CD4-positive, alpha-beta memory T cell (primary cell): ENCODE measurements at places on chromosomes 13 and 19. TPM values are rescaled to one million over a fixed set of nuclear protein-coding genes. Genes with fewer than 3 reads are reported as not detected.

Gene SERPINE3
- total RNA-seq = not detected

Gene LIPE
- 32.5 TPM for total RNA-seq

Gene ZNF470
- total RNA-seq = 4.9 TPM

Gene MAP4K1
- total RNA-seq = 346 TPM

Gene COMMD6
- 227 TPM for total RNA-seq

Gene PROSER3
- 45.1 TPM for total RNA-seq

Gene TMEM150B
- total RNA-seq = 0.87 TPM

Gene CPAMD8
- total RNA-seq = 3.0 TPM

Gene F2RL3
- not detected for total RNA-seq

Gene UTP14C
- total RNA-seq = 15.7 TPM

Gene KLK11
- not detected for total RNA-seq

Gene DCLK1
- total RNA-seq = not detected

Gene NLRP9
- not detected for total RNA-seq

Gene MCEMP1
- not detected for total RNA-seq

Gene AMH
- total RNA-seq = 12.7 TPM

Gene STK24
- 147 TPM for total RNA-seq

Gene KCNK6
- total RNA-seq = 14.5 TPM

Gene ZNF540
- total RNA-seq = 24.2 TPM

GRCh38 chr13:28316129-28316528 is 177.8 kb downstream of the PAN3 start:
- DNase-seq = no peak

DNA sequence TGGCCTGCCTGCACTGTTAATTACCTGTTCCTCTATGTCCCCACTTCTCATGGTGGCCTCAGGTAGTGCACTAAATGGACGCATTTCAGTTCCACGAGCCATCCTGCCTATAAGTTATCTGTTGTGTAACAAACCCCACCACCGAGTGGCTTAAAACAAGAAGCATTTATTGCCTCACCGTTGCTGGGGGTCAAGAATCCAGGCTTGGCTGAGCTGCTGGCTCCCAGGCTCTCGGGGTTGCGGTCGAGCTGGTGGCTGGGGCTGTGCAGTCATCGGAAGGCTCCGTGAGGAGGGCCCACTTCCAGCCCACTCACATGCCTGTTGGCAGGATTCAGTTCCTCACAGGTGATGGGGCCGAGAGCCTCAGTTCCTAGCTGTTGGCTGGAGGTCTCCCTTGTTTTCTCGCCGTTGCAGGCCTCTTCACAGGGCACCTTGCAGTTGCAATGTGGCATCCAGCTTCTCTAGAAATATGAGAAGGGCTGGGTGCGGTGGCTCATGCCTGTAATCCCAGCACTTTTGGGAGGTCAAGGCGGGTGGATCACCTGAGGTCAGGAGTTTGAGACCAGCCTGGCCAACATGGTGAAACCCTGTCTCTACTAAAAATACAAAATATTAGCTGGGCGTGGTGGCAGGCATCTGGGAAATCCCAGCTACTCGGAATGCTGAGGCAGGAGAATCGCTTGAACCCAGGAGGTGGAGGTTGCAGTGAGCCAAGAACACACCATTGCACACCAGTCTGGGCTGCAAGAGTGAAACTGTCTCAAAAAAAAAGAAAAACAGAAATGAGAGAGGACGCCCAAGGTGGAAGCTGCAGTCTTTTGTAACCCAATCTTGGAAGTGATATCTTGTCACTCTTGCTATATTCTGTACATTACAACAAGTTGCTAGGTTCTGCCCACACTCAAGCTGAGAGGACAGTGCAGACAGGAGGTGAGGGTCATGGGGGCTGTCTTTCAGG is 6.5 kb upstream of the PTOV1 start:
- DNase-seq = no peak

GRCh38 chr19:51466723-51467122 is 8.5 kb upstream of the SIGLEC8 start:
- no peak for DNase-seq

- no peak for DNase-seq
Measured at GRCh38 chr13:21583478-21583877, 20.5 kb downstream of the MICU2 start.

DNA sequence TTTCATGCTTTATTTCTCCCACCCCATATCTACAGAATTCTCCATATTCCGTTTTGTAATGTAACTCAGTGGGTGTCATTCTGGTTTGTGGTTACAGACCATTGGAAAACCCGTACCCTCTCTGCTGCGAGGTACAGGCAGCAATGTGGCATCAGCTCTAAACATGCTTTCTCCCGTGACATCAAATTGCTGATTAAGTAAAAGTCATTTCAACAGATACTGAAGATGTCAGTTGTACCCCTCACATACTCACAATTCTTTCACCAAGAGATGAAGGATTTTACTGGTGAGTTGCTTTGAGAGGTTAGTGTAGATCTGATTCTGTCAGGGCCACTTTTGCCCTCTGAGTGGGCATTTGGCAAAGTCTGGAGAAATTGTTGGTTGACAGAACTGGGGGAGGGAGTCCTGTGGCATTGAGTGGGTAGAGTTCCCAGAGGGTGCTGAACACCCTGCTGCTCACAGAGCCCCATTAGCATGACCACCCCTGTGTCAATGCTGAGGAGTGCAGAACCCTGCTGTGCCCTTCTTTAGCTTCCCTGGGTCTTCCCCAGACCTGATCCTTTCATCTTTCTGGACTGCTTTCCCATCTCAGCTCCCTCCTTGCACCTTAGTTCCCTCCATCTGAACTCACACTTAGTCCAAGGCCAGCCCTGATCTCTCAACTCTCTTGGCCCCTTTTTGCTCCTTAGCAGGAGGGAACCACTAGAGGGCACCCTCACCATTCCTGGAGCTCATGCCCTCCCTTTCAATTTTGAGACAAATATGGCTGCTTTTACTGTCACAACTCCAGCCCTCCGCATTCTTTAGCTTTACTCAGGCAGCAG is 39.9 kb upstream of the CEACAM8 start:
- DNase-seq = no peak

GRCh38 chr13:65660731-65661130 is 1569.4 kb downstream of the PCDH9 start:
- no peak for DNase-seq

GRCh38 chr19:55032170-55032800 is 5.8 kb downstream of the GP6 start:
- no peak for DNase-seq

DNA sequence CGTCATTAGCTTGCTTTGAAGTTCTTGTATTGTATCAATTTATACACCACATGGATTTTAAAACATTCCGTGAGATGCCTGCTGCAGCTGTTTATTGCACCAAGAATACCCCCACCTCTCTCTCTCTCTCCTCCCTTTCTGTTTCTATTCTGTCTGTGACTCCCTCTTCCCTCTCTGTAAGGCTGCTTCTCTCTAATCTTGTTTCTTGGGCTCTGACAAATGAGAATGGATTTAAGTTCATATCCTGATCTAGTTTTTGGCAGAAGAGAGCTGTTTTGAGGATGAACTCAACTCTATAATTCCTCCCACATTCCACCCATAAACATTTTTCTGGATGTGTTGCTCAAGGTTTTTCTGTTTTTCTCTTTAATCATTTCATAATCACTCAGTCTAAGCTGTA is 144.3 kb upstream of the FRY start:
- DNase-seq = no peak

DNA sequence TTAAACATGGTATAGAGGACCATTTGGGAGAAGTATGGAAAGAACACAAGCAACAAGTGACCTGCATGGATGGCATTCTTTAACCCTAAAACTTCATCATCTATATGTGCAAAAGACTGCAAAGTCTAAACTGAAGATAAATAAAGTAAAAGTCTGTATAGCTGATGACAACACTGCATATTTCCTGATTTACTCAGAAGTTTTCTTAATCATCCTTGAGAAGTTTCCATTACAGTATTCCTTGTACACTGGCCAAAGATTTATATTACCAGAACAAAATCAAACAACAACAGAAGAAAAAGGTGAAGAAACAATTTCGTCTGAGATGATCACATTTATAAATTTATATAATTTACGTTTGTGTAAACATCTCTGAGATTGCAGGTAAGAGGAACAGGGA is 805.7 kb downstream of the PCDH9 start:
- no peak for DNase-seq

DNA sequence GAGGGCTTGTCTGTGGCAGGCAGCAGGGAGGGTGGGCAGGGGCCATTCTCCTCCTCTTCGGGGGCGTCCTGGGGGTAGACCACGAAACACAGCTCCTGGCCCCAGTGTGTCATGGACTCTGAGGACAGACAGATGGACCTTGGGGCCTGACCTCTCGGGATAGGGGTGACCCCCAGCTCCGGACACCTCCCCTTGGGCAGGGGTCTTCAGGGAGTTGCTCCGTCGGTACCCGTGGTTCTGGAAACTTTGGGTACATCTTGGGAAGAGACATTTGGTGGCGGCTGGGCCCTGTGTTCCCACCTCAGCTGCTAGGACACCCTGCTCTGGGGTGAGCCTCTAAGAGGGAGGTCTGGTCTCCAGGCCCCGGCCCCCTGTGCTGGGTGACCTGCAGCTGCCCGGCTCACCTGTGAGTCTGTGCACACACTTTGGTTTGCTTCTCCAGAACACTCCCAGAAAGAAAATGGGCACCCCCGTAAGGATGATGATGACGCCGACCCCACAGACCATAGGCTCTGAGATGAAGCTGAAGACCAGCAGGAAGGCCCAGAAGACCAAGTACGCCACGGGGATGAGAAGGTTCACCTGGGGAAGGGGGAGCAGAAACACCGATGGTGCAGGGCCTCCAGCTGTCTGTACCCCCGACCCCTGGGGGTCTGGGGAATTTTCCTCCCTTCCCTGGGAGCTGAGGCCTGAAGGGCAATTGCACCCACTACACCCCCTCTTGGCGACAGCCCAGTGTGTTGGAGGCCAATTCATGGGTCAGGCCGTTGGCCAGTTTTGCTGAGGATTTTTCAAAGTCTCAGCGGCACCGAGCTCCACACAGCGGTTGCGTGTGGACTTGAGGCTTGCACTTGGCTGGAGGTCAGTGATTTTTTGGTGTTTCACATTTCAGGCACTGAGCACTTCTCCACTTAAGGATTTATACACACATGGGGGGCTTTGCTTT is 15.0 kb downstream of the LRP3 start:
- DNase-seq = no peak

DNA sequence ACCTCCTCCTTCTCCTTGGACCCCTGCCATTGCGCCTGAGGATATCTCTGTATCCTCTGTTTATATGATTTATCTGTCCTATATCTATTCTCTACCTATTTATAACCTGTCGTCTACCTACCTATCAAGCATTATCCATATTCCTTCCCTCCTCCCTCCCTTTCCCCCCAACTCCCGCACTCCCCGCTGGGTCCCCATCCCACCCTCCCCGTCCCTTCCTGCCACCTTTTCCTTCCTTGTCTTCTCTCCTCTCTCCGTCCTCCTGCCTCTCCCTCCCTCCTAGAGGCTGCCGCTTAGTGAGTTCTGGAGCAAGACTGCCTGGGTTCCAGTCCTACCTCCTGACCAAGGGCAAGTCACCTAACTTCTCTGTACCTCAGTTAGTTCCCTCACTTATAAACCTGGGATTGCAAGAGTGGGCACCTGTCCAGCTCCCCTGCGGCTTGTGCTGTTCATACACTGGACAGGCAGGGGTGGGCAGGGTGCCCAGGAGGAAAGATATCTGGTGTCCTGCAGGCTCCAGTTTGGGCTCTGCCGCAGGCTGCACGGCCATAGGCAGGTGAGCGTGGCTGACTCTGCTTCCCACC is 16.1 kb downstream of the TTYH1 start:
- DNase-seq = no peak

- DNase-seq = no peak
Measured at GRCh38 chr13:58207501-58207900, 576.0 kb downstream of the PCDH17 start.

DNA sequence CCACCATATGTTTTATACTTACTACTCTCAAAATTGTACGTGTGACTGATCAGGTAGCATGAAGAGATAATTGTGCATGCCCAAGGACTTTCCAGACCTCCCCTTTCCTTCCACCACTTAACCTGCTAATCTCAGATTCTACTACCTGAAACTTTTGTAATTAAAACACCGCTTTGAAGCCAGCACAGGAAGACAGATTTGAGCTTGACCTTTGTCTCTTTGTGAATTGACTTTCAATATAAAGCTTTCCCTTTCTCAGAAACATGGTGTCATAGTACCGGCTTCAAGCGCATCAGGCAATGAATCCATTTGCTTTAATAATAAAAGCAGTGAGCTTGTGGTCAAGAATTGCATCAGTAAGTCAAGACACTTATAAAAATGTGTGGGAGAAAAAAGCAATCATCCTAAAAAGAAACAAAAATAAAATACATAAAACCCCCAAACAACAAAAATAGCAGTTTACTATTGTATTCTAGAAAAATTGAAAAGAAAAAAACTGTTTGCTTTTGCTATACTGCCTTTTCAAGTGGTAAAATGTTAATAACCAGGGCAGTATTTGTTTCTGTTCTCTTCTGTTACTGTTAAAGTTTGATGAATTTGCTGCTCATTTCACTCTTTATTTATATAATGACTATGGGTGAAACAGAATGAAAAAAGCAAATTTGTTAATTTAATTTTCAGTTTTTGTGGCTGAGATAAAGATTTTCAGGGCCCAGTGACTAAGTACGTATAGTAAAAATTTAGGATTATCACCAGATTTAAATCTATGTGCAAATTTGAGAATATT is 2075.3 kb downstream of the PCDH9 start:
- DNase-seq = no peak

- no peak for DNase-seq
Measured at GRCh38 chr13:58999851-59000250, 1163.9 kb downstream of the DIAPH3 start.

GRCh38 chr13:114096031-114096485 is 36.4 kb downstream of the RASA3 start:
- no peak for DNase-seq

DNA sequence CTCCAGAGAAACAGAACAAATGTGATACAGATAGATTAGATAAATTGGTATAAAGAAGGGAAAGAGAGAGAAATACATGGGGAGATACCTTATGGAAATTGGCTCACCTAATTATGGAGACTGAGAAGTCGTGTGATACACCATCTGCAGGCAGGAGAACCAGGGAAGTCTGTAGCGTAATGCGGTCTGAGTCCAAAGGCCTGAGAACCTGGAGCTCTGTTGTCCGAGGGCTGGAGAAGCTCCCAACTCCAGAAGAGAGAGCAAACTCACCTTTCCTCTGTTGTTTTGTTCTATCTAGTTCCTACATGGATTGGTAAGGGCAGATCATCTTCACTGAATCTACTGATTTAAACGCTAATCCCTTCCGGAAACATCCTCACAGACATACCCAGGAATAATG is 648.2 kb upstream of the GPC6 start:
- DNase-seq = no peak

GRCh38 chr13:65468628-65469027 is 1761.5 kb downstream of the PCDH9 start:
- no peak for DNase-seq

GRCh38 chr19:4633140-4633967 is 6.0 kb upstream of the TNFAIP8L1 start:
- no peak for DNase-seq

GRCh38 chr19:49749771-49750170 is 13.3 kb downstream of the TSKS start:
- DNase-seq = no peak
